ENCODE measurements at places on chromosomes 5 and 9. TPM values are rescaled to one million over a fixed set of nuclear protein-coding genes. Genes with fewer than 3 reads are reported as not detected.

DNA sequence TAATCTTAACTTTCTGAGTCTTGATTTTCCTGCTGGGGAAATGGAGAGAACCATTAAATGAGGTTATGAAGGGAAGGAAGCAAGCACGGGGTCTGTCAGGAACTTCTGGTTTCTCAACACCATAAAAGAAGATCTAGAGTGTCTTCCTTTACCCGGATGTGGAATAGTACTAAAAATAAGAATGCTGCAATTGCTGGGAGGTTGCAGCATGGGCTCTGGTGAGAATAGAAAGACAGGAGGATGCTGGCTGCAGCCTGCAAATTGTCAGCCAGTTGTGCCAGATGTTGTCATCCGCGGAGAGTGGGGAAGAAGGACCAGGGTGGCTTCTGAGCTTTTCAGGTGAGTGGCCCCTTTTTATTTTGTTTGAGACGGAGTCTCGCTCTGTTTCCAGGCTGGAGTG lies 69.3 kb upstream of the STC2 start:
- DNase-seq = no peak

DNA sequence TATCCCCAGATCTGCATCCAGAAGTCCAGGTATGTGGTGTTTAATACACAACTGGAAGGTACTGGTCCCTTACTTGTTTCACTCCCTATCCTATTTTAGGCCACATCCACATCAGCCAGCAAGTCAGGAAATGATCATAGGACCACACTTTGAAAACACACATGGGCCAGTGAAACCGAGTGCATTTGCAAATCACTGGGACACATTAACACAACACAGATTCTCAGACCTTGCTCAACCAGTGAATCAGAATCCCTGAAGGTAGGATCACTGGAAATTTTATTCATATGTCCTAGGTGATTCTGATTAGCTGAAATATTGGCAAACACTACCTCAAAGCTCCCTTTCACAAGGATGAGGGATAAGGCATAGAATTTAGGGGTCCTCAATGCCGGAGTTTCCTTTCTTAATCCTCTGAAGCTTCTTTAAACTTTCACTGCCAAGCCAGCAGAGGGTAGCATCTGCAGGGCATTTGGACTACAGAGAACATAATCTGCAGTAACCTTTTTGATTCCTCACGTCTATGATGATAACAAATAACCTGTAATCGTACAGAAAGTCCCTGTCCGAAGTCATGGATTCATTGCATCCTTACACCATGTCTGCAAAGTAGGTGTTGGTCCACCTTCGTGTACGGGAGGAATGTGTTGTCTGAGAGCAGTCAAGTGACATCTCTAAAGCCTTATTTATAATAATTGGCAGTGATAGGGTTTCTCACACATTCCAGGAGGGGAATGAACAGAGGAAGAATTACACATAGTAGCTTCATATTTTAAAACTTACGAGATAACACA lies 11.0 kb upstream of the ABLIM3 start:
- DNase-seq = peak; percentile 72

DNA sequence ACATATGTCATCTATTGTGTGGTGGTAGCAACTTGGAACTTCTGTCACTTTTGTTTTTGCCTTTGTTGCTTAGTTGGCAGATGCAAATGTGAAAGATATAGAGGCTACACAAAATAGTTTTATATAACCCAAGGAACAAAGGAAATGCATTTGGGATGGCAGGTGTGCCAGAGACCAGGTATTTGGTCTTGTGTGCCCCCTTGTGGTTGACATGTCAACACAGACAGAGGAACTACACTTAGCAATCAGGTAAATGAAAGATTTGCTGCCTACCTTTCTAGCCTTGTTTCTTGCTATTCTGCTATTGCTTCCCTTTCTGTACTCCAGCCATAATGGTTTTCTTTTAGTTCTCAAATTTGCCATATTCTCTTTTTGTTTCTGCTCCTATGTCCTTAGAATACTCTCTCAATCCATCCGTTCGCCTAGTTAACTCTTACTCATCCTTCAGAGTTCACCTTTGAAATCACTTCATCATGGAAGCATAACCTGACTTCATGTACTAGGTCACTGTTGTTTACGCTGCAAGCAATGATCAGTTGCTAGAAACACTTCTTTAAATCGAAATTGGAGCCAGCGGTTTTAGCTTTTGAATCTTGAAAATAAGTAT lies 119.5 kb downstream of the TRPM3 start:
- DNase-seq = peak; percentile 44

GRCh38 chr5:177426566-177427210 lies at the start of gene GRK6:
Gene GRK6, plus strand, starts transcription at chr5:177426676. Its CDS starts 170 bp downstream, at chr5:177426846.
- no peak for DNase-seq

DNA sequence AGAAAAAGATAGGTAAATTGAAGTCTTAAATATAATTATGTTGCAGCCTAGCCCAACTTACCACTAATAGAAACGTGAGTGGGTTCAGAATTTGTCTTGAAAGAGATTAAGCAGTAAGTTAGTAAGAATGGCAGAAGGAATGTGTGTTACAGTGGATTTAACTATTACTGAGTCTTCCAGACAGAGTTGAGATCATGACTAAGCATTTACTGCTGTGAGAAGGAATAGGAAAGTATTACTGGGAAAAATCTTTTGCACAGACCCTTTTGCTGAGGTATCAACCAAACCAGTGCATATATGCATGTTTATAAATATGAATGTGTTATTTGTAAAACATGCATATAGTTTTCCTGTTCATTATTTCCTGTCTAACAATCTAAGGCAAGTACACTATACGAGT lies 112.8 kb upstream of the EFNA5 start:
- DNase-seq = no peak

- DNase-seq = no peak
Observed at GRCh38 chr9:122605691-122606090, 8.8 kb upstream of the OR1Q1 start.

DNA sequence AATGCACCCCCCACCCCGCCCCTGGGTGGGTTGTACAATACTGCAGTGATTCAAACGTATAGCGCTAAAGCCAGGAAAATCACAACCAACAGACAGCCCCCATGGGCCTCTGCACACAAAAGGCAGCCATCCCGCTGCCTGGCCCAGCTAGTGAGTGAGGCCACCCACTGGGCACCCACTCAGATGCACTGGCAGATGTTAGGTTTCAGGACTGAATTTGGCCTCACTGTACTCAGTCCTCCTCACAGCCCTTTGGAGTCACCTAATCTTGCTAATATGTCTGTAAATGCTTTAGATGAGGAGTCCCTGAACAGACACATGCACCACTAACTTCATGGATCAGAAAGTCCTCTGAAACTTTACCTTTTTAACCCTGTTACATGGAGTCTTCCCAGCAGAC lies 87.7 kb downstream of the FSTL4 start:
- no peak for DNase-seq

The SPATA31D4 gene
- total RNA-seq = not detected
